Esophagus mucosa (tissue), 1 donor: ENCODE measurements at places on chromosomes 4 and X. TPM values are rescaled to one million over a fixed set of nuclear protein-coding genes. Genes with fewer than 3 reads are reported as not detected.

- ATAC-seq: no peak
Observed at GRCh38 chrX:23616361-23616760, 50.9 kb upstream of the PRDX4 start.

SFRP2 gene
- 4.7 TPM for total RNA-seq

SOX3 gene
- total RNA-seq: not detected

DNA sequence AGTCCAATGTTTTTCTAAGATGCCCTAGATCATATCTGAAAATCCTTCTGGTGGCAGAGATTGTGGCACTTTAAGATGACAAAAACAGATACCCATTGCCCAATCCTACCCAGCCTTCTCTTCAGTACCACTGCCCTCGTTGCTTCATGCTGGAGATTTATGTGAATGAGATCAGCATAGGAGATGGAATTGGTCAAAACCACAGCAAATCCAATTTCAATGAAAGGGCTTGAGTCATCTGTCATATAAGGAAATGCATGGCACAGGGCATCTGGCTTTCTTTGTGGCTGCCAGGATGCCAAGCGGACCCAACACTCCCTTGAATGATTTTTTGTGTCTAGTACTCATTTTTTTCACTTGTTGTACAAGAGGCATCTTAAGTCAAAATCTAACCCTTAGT, 16.8 kb downstream of the AFF2 start:
- ATAC-seq: no peak

L1CAM gene
- 0.80 TPM for total RNA-seq

- ATAC-seq: no peak
Observed at GRCh38 chr4:45358573-45359506, 632.5 kb upstream of the GNPDA2 start.

GRCh38 chrX:29952016-29952415, 263.3 kb upstream of the MAGEB2 start:
- ATAC-seq: no peak

- ATAC-seq: no peak
Observed at GRCh38 chr4:119139822-119140252, 4.2 kb downstream of the MYOZ2 start.

- no peak for ATAC-seq
Observed at GRCh38 chr4:78528327-78528726, 23.2 kb upstream of the ANXA3 start.

DNA sequence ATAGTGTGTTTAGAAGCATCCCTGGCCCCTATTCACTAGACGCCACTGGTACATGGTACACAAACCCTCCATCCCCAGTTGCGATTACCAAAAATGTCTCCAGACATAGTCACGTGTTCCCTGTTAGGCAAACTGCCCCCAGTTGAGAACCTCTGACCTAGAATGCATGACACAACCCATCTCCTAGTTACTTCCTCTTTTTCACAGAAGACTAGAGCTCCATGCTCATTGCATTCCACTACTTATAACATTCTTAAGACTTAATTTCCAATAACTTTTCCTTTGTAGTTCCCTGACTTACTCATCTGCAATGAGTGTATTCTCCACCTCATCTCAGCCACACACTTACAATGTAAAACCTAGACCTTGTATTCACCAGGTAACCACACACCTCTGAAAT, 68.6 kb downstream of the PRSS12 start:
- ATAC-seq: peak; percentile 14

DNA sequence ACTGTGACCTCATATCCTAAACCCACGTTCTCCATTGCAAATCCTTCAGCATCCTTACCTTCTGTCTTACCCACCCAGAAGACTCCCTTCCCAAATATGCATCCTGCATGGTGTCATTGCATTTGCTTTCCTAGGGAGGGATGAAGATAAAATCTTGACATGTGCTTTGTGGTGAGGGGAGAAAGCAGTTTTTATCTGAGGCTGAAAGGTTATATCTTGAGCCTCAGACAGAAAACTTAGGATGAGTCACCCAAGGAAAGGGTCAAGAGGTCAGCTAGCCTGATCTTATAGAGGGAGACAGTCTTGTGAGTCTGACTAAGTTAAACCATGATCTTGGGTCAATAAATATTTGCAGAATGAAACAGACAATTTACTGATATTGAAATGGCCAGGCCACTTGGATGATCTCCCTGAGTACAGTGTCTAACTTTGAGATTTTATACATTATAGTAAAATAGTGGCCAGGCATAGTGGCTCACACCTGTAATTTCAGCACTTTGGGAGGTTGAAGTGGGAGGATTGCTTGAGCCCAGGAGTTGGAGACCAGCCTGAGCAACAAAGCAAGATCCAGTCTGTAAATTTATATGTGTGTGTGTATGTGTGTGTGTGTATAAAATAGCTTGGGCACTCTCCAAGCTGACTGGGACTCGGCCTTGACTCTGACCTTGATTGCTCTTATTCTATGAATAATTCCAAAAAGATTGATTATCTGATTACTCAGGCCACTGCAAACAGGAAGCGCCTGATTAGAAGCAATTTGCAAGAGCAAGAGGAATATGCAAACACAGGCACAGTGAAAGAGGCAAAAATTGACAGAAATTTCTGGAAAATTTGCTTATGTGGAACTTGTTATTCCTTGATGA, 15.4 kb upstream of the FAM9C start:
- ATAC-seq: no peak

DNA sequence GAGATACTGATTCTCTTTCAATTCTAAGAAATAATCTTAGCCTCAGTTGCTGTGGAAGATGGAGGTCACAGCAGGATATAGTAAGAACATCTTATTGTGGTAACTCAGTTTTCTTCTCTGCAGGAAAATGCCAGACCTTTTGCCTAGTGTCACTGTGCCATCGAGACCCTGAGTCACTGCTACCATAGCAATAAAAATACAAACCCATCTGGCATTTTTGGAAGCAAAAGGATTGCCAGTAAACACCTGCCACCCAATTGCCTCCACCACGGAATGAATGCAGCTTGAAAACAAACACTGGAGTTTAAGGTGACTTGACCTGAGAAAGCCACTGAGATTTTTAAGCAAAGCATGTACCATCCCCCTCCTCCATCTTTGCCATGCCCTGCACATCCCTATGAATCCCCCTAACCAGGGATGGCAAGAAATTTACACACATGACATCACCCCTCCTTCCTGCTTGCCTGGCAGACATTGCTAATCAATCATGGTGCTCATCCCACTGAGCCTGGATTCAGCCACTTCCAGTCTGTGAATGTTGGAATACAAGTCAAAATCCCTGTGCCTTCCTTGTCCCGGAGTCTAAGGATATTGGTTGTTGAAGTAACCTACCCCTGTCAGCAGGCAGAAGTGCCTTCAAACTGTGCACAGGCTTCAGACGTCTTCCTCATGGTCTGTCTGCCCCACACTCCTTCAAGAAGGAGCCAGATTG, 59.6 kb upstream of the MAMLD1 start:
- ATAC-seq: no peak

DNA sequence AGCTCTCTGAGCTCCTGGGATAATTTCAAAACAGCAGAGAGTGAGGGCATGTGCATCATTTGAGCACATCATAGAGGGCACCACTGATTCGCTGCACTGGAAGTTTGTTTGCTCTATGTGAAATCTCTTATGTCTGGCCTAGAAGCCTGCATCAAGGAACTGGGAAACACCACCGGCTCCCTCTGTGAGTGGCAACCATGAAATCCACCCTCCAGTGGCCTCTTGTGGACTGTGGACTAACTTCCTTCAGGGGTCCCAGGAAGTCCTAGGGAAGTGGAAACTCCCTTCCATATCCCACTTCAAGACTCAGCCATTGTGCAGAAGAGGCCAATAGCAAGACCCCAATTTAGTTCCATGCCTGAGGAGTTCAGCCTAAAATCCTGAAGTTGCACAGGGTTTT, 48.0 kb upstream of the IGFBP7 start:
- no peak for ATAC-seq

SPANXN2 gene
- not detected for total RNA-seq

UGT2B17 gene
- total RNA-seq: 0.20 TPM

DNA sequence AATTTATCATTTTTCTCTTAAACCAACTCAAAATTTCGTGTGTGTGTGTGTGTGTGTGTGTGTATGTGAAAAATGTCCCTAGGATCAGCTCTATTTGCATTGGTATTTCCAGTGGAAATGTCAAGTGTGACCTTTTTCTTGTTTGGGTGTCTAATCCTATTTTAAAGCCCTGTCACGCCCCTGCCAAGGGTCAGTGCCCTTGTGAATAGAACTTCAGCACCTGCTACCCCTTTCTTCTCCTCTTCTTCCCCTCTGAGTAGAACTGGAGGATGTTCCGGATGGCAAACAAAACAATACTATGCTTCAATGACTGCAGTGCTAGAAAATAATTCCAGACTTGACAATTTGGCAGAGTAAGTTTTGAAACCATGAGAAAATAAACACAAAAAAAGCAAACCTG, 67.3 kb downstream of the SPRY1 start:
- ATAC-seq: no peak

DNA sequence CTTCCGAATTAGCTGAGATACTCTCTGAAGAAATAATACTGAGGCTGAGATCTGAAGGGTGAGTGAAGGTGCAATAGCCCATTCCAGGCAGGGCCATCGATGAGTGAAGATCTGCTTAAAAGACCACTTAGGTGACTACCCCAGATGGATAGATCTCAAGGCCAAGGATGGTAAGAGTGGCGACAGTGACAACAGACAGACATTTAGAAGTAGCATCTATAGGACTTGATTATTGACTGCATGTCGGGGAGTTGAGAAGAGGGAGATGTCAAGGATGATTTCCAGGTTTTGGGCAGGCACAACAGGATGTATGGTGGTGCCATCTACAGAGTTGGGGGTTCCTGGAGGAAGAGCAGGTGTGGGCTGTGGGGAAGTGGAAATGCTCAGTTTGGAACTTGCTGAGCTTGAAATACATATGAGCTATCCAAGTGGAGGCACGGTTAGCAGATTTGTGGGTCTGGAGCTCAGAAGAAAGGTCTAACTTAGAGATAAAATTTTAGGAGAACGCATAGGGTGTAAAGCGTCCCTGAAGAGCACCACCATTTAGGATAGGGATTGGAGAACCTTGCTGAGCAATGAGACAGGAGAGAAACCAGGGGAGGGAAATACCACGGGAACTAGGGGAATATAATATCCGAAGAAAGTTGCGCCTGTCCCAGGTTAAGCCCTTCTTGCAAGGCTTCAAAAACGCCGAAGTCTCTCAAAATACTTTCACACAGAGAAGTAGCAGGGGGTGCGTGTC, 688 bp downstream of the UFSP2 start:
- ATAC-seq: peak; percentile 9

GRCh38 chr4:145481942-145482208, 222 bp downstream of the SMAD1 start:
- no peak for ATAC-seq

TRMT44 gene
- total RNA-seq: 15.7 TPM

CLIC2 gene
- 2.5 TPM for total RNA-seq

TREX2 gene
- total RNA-seq: 2.0 TPM

DNA sequence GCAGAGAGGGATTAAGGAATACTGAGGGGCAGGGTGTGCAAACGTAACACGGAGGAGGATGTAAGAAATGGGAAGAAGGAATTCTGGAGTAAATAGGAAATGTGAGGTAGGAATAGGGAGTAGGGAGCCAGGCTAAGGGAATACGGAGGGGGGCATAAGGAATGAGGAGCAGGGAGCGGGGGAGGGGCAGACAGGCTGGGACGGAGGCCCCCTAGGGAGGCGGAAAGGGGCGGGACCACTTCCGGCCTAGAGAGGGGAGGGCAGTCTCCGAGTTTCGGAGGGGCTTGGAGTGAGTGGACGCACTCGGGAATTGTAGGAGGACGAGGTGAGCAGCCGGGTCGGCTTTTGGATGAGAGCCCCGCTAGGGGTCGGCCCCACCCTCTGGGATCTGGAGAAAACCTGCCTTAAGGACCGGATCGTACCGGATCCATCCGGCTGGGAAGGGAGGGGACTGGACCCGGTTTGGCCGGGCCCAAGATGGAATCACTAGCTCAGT, 612 bp downstream of the MAGED2 start:
- peak; percentile 31 for ATAC-seq

CPLX1 gene
- 0.92 TPM for total RNA-seq

GRCh38 chr4:136183513-136183912, 1348.8 kb downstream of the PCDH18 start:
- ATAC-seq: no peak

GRCh38 chrX:40845331-40845911, 110.1 kb upstream of the MED14 start:
- no peak for ATAC-seq

DNA sequence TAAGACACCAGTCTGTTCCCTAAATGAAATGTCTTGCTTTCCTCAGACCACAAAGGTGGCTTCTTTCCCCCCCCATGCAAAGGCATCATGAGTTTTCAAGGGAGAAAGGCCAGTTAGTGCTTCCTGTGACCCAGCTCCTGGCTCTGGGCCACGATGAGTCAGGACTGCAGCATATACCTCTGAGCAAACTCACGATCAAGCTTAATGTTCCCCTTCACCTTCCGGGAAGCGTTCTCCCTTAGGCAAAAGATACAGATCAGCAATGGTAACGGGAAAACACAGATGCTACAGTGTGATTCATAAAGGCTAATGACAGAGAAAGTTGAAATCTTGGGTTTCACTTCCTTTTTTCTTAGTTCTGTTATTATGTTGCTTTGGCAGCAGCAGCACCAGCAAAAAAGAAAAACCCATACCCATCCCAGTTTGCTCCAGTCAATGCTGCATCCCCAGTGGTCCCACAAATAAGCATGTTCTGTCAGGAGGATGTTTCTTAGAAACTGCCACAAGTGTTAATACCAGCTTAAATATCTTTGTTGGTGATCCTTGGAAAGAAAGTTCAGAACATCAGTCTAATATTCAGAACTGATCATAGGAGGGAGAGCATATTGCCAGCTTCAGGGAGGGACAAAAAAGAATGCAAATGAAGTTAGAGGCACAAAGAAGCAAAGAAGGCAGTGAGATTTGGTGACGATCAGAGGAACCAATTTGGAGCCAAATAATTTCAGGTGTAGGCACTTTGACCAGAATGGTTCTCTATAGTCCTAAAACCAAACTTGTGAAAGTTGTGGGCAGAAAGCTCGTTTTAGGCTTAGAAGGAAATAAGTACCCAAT, 41.2 kb downstream of the LONRF3 start:
- peak; percentile 71 for ATAC-seq

GRCh38 chr4:136651278-136651667, 881.0 kb downstream of the PCDH18 start:
- no peak for ATAC-seq

GPR78 gene
- total RNA-seq: 6.4 TPM

DNA sequence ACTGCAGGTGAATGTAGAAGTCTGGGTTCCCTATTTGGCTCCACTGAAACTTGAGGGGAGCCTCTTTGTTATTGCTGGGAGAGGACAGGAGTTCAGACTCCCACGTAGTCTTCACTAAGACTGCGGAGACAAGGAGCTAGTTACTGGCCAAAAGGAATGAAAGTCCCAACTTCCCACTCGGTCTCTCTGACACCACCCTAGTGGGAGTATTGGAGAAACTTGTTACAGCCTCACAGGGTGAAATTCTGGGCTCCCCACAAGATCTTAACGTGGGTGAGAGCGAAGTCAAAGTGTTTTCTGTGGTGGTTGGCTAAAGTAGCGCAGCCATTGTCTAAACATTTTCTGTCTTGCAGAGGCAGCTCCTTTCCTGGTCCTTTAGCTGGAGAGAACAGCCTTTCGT, 13.5 kb downstream of the MYOZ2 start:
- no peak for ATAC-seq

GRCh38 chrX:24945009-24945408, 70.8 kb downstream of the ARX start:
- ATAC-seq: no peak
